Lower leg skin (tissue), 4 donors: ENCODE measurements at places on chromosomes 11 and 22. TPM values are rescaled to one million over a fixed set of nuclear protein-coding genes. Genes with fewer than 3 reads are reported as not detected.
A peak's percentile ranks its signal among the peaks of the same experiment; 100 is the strongest.

The SLC22A6 gene
- not detected for total RNA-seq

- DNase-seq = no peak
Measured at GRCh38 chr11:2834503-2835273, 50.9 kb downstream of the CDKN1C start.

GRCh38 chr22:18068381-18068988, 9.3 kb upstream of the PEX26 start:
- DNase-seq = no peak

The KIF18A gene
- 1.1 TPM for total RNA-seq

- no peak for DNase-seq
Measured at GRCh38 chr22:46131151-46131587, 19.2 kb upstream of the PPARA start.

DNA sequence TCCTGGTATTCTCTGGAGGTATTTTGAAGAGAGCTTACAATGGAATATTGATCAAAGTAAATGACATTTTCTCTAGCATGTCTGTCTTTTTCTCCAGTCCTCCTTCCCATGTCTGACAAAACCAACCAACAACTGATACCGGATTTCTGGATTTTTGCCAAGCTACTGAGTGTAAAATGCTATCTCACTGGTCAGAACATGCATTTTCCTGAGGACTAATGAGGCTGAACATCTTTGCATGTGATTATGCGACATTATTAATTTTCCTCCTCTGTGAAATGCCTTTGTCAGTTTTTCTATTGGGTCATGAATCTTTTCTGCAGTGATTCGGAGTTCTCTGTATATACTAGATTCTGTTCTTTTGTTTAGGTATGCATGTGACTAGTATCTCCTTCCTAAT, 51.4 kb downstream of the CDON start:
- no peak for DNase-seq

DNA sequence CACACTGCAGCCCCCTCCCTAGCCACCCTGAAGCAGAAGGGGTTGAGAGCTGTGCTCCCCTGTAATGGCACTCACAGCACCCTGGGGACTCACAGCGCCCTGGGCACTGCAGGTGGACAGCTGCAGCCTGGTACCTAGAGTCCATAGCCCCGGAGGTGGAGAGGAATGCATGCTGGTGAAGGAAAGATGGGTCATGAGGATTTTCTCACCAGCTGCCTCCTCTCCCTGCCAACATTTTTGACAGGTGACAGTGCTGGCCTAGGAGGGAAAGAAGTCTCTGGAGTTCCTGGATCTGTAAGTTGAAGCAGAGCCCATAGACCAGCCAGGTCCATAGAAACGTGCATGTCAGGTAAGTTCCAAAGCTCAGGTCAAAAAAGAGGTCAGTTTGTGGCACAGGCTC, 330.5 kb downstream of the TENM4 start:
- DNase-seq = peak; percentile 26

DNA sequence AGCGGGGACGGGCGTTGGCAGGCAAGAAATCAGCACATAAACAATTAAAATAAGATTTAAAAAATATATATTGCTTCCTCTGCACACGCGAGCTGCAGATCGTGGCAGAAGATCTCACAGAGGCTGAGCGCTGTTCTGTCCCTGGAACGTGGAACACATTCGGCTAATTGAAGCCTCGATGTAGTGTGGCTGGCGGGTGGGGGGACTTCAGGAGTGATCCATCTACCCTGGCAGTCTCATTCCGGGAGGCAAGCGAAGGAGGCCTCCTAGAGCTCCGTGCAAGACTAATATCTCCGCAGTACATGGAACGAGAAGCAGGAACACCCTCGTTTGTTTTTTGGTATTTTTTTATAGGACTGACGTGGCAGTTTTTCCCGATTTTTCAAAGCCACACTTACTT, 402.4 kb downstream of the MN1 start:
- DNase-seq = no peak

GRCh38 chr22:38313384-38313955, 3.8 kb downstream of the CSNK1E start:
- no peak for DNase-seq
